ENCODE measurements at places on chromosomes 5 and 9. TPM values are rescaled to one million over a fixed set of nuclear protein-coding genes. Genes with fewer than 3 reads are reported as not detected.

DIPK1B gene
- total RNA-seq: 0.18 TPM

ELAVL2 gene
- total RNA-seq: not detected

OTP gene
- total RNA-seq: not detected

SLC6A3 gene
- total RNA-seq: not detected

PTGDS gene
- total RNA-seq: 45.4 TPM

C9orf153 gene
- total RNA-seq: not detected

DNA sequence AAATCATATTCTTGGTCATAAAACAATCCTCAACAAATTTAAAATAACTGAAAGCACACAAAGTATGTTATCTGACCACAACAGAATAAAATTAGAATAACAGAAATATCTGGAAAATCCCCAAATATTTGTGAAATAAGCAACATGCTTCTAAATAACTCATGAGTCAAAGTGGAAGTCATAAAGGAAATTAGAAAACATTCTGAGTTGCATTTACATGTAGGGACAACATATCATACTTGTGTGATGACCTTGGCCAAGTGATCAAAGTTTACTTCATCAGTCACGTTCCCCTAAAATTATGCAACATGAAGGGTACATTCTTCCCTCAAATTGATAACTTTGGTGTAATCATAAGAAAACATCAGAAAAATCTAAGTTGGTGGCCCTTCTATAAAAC is 64.7 kb downstream of the CSF2 start:
- no peak for DNase-seq

- DNase-seq: no peak
Measured at GRCh38 chr9:97567182-97567893, 65.8 kb downstream of the TSTD2 start.

DNA sequence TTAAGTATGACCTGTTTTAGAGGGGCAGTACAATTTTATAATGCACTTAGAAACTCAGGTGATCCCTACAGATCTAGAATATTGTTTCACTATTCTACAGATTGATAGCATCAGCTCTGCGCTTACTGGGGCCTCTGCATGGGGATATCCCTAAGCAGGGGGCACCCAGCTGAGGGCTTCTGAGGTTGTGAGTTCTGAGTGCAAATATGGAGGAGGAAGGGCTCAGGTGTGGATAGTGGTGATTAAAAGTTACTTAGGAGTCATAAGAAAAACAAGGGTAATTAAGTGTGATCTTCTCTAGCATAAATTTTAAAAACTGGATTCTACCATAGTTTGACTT is 274.4 kb downstream of the EFNA5 start:
- no peak for DNase-seq

- no peak for DNase-seq
Measured at GRCh38 chr5:54324651-54325271, 14.4 kb upstream of the ARL15 start.

- no peak for DNase-seq
Measured at GRCh38 chr9:117927354-117927753, 223.2 kb downstream of the TLR4 start.

DNA sequence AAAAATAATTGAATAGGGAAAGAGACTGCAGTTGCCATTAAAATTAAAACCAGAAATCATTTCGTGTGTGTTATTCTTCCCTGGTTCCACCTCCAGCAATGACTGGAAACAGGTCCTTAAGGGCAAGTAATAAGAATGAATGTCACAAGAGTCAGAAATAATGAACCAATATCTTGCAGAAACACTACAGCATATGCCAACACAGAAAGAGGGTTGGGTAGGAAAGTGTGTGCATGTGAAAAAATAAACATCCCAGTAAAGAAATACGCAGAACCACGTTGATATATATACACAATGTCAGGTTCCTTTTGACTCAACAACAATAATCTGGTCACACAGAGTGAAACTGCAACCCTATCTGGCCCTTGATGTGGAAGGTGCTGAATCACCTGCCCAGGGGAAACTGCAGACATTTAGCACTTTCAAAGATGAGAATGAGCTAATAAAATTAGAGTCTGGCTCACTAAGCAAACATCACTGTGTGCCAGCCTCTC is 15.0 kb downstream of the HMHB1 start:
- DNase-seq: peak; percentile 53

DNA sequence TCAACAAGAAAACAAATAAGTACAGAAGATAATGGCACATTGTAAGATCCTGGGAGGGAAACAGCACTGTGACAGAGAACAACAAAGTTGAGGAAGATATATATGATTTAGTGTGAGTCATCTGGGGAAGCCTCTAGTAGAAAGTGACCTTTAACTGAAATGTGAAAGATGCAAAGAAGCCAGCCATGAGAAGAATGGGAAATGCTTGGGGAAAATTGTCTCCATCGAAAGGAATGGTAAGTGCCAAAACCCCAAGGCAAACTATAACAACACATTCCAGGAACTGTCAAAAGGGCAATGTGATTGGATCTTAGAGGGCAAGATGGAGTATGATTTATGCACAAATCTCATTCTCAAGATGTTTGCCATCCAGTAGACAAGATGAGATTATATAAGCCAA is 537.8 kb upstream of the BRINP1 start:
- no peak for DNase-seq

- no peak for DNase-seq
Measured at GRCh38 chr5:113255105-113255504, 179.7 kb downstream of the TSSK1B start.

DNA sequence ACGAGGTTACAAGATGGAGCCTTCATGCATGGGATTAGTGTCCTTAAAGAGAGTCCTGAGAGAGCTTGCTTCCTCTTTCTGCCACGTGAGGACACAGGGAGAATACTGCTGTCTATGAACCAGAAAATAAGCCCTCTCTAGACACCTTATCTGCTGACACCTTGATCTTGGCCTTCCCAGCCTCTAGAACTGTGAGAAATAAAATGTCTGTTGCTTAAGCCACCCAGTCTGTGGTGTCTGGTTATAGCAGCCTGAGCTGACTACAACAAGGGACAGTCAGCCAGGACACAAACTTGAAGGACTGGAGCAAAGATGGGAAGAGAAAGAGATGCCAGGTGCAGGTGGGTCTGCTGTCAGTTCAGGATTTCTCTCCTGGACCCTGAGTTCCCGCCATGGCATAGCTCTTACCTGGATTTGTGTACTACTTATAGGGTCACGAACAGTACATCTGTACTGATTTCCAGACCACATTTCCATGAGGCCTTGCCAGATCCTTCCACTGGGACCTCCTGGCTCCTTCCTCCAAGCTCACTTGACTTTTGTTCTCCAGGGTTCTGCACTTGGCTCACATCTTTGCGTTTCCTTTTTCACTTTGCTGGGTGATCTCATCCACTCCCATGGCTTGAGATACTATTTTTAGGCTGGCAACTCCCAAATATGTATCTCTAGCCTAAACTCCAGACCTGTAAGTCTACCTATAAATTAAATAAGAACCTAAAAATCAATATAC is 44.9 kb upstream of the LIFR start:
- no peak for DNase-seq

DNA sequence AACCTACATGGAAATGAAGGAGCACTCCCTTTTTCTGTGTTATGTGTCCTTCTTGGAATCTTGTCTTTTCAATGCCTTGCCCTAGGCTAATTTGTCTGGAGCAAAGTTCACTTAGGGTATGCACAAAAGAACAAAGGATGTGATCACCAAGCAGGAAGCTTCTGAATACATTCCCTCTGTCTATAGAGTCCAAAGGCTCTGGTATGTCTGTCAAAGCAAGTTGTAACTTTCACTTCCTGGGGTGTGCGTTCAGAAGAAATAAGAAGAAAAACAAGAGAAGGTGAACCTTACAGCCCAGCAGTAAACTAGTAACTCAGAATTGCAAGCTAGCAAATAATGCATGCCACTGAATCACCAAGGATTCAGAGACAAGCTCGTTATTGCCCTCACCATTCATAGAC is 31.7 kb upstream of the CDH6 start:
- DNase-seq: no peak

DNA sequence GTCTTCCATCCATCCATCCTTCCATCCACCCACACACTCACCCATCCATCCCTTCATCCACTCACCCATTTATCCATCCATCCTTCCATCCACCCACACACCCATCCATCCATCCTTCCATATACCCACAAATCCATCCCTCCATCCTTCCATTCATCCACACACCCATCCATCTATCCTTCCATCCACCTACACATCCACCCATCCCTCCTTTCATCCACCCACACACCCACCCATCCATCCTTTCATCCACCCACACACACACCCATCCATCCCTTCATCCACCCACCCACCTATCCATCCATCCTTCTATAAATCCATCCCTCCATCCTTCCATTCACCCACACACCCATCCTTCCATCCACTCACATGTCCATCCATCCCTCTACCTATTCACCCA is 23.6 kb downstream of the DRD1 start:
- no peak for DNase-seq

GRCh38 chr9:115671963-115672305 is 481.7 kb upstream of the PAPPA start:
- DNase-seq: no peak

- DNase-seq: peak; percentile 77
Measured at GRCh38 chr5:126449751-126450271, 26.6 kb downstream of the GRAMD2B start.

- no peak for DNase-seq
Measured at GRCh38 chr5:109304309-109304708, 105.5 kb downstream of the PJA2 start.

DNA sequence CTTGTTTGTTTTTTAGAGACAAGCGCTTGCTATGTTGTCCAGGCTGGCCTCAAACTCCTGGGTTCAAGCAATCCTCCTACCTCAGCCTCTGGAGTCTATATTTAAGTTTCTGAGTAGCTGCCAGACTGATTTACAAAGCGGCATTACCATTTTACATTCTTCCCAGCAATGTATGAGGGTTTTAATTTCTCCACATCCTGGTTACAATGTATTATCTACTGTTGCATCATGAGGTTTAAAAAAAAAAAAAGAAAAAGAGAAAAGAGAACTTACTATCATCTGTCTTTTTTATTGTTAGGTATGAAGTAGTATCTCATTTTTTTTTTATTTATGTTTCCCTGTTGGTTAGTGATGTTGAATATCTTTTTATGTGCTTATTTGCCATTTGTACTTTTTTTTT is 18.9 kb upstream of the CLINT1 start:
- no peak for DNase-seq

- no peak for DNase-seq
Measured at GRCh38 chr9:75930730-75931321, 40.4 kb downstream of the PCSK5 start.
